ENCODE measurements at places on chromosomes 5 and 9.
A peak's percentile ranks its signal among the peaks of the same experiment; 100 is the strongest.

- peak; percentile 61 for DNase-seq
These were observed 316.4 kb downstream of the PIK3R1 start for GRCh38 chr5:68531970-68532369.

DNA sequence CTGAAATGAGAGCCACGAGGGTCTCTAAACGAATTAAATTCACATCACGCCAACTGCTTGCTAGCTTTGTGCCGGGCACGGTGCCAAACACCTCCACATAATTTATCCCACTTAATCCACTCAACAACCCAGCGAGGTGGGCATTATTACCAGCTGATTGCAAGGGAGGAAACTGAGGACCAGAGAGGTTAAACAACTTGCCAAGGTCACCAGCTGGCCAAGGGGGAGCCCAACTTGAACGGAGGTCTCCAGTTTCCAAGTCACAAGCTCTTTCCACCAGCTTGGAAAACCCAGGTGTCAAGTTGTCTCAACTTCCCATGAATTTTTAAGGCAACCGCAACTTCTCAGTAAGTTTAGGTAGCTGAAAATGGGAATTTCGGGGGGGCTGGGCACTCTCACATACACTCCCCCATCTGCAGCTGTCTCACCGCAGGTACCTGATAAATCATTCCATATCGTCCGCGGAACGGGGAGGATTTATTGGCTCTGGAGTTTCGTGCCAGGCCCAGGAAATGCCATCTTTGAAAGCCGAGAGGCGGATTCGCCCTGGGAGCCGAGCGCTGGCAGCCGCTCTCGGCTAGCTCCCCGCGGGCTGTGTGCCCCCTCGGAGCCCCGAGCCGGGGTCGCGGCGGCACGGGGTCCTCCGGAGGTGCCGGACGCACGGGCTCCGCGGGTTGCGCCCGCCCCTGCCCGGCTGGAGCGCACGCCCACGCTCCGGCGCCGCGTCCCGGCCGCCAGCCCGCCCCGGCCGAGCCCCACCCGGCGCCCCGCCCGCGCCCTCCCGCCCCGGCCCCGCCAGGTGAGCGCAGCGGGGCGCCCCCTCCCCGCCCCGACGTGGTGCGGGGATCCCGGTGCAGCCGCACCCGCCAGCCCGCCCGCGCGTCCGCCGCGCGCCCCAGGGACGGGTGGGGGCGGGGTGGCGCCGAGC is 617 bp downstream of the PTPN3 start:
- no peak for DNase-seq

GRCh38 chr5:168407211-168407610 is 79.1 kb upstream of the RARS1 start:
- DNase-seq = no peak

DNA sequence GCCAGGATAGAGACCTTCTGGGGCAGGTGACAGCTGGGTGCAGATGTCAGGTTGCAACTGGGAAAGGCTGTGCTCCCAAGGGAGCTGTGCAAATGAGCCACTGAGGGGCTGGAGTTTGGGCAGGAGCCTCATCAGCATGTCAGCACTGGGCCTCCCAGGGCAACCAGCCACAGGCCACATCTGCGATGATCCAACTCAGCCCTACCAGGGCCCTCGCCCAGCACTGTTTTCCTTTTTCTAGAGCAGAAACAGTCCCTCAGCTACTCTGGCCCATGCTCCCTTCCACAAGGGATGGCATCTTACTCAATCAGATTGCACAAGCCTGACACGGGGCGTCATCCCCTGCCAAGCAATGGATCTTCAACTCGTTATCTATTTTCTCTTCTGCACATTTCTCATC is 24.8 kb downstream of the NIPAL4 start:
- peak; percentile 64 for DNase-seq

DNA sequence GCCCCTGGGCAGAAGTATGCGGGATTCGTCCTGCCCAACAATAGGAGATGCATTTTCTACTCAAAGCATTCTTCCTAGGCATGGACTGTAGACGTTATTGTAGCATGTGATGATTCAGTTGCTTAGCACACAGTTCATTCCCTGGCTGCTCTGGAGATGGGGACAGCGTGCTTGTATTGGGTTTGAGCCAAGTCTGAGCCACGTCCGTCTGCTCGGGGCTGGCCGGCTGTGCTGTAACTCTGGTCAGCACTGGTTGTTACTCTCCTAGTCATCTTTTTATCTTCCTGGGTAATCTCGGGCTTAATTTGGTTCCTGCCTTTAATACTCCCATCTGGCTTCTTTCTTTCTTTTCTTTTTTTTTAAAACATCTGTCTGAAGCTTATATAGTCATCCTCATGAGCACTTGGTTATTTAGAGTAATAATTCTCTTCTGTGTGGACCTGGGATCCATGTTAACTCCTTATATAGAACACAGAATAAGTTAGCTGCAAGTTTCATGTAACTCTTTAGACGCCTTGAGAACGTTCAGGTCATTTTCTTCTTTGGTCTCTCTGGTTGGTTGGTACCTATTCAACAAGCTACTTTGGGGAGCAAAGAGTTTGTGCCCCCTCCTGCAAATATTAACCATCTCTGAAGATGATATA is 118.8 kb upstream of the RPS23 start:
- DNase-seq = no peak

DNA sequence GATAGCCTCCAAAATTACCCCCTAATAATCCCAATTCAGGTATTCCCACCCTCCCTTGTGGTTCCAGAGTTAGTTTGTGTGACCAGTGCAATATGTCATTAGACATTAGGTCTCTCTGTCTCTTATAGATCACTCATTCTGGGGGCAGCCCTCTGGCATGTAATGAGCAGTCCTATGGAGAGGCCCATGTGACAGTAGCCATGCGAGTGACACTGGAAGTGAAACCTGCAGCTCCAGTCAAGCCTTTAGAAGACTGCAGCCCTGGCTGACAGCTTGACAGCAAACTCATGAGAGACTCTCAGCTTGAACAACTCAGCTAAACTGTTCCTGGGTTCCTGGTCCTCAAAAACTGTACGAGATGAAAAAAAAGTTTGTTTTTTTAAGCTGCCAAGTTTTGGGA is 54.0 kb upstream of the HSPB3 start:
- DNase-seq = no peak

DNA sequence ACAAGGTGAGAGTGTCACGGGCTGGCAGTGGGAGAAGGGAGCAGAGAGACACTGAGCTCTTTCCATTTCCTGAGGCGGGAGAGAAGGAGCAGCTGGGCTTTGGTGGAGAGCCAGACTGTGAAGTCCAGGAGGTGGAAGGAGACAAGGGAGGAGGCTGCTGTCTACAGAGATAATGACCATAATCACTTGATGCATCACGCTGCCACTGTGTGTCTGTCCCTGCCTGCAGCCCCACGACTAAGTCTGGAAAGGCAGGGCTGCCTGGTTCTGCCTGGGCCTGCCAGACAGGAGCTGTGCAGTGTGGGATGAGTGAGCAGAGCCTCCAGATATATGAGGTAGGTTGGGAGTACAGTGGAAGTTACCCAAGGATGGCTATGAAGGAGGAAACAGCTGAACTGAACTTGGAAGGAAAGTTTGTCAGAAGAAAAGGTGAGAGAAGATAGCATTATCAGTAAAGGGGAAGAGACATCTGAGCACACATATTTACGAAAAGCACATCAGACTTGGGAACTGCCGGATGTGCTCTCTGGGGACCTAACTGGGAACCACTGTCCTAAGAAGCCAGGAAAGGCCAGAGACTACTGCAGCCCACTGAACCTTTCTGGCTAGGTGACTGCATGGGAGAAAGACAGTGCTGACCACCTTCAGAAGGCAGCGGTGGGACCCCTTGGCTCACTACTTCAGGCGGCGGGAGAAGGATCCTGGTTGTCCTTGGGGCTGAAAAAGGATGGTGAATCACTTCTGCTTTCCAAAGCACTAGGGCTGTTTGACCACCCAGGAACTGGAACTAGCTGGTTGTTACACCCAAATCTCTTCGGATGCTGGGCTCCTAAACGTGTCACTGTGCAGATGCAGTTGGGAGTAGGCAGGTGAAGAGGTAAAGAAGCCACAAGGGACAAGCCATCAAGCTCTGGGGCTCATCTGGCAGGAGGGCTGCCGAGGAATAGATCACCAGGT is 12.8 kb upstream of the DDX41 start:
- no peak for DNase-seq

DNA sequence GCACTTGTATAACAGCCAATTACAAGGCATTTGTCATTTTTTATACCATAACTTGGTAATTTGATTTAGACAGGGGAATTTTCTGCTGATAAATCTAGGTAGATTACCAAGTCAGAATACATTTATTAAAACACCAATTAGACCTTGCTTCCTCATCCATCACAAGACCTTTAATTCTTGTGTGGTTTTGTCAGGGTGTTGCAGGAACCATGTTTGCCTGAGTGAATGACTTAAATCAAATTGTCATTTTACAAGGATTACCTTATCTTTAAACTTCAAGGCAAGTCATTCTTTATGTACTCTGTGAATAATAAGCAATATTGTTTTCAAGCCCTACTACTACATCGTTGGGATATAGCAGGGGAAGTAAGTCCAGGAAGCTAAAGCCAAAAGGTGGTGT is 257.7 kb downstream of the KCTD16 start:
- DNase-seq = no peak

GRCh38 chr5:97915106-97915505 is 732.1 kb upstream of the RIOK2 start:
- no peak for DNase-seq

DNA sequence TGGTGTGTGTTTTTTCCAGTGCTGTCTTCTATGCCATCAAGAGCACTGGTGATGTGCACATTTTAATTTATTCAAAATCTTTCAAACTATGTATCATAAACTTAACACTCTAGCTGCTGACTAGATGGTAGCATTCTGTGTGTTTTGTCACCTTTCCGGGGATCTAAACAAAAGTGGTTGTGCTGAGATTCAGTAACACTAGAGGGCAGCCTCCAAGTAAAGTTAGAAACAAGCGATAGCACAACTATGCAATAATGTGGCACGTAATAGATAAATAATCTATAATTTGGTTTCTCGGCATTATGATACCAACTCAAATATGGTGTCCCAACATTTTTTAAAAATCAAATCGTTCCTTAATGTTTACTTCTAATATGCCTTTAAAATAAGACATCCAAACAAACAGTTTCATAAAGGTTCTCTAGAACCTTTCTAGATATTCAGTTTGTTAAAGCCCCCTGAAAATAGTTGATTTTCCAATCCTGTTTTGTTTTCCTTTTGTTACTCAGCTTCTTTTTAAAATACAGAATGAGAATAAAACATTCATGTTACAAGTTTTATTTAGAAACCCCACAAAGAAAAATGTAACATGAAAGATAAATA is 16.9 kb downstream of the SEMA6A start:
- peak; percentile 31 for DNase-seq

DNA sequence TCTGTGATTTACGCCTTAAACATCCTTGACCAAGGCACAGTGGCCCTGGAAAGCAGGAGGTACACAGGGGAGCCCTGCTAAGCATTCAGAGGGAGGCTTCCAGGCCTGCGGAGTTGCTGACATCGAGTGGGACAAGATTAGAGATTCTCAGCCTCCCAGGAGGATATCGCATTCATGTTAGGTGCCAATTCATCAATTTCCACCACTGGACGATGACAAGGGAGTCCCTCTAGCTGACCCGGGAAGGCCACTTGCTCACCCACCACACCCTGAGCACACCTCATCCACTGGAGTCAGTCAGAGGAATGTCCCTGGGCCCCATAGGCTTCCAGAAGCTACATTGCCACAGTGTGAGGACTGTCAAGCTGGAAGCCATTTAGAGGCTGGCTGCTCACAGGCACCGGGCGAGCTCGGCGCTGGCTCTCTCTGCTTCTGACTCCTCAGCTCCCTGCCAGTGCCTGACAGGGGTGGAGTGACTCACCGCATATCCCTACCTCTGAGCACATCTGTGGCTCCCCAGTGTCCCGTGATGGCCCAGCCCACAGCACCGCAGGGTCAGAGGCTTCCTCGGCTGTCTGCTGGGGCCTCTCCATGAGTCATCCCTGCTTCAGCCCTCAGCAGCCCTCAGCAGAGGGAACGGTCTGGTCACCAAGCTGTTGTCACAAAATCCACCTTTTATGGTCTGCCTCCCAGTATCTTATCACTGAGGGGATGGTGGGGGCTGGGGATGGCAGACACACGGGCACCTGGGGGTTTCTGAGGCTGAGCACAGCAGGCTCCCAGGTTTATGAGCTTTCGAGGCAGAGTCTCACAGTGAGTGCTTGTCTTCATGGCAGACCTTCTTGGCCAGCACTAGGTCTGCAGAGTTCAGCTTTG is 117.5 kb downstream of the ZNF608 start:
- DNase-seq = peak; percentile 83

GRCh38 chr5:56512313-56512996 is 279.3 kb upstream of the ANKRD55 start:
- no peak for DNase-seq

DNA sequence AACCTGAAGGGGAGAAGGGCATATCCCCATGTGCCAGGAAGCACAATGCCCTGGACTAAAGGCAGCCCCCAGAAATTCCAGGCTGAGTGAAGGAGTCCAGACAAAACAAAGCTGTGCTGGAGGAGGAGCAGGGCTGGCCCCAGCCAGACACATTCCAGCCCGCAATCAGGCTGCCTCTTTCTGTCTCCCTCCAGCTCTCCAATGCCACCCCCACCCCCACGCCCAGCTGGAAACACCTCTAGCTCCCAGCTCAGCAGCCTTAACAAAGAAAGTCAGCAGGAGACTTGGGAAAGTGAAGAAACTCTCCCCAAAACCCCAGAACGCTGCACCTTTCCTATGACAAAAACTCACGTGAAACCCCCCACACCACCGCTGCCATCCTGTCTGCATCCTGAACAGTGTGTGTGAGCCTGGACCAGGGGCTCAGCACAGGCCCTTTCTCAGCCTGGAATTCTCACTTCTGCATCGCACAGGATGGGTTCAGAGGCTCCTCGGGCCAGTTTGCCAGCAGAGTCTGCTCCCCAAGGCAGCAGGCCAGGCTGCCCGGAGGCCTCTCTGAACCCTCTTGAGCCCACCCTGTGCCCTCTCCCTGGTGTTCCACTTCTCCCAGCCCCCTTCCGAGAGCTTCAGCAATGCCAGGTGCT is 96.2 kb upstream of the ICE1 start:
- no peak for DNase-seq

DNA sequence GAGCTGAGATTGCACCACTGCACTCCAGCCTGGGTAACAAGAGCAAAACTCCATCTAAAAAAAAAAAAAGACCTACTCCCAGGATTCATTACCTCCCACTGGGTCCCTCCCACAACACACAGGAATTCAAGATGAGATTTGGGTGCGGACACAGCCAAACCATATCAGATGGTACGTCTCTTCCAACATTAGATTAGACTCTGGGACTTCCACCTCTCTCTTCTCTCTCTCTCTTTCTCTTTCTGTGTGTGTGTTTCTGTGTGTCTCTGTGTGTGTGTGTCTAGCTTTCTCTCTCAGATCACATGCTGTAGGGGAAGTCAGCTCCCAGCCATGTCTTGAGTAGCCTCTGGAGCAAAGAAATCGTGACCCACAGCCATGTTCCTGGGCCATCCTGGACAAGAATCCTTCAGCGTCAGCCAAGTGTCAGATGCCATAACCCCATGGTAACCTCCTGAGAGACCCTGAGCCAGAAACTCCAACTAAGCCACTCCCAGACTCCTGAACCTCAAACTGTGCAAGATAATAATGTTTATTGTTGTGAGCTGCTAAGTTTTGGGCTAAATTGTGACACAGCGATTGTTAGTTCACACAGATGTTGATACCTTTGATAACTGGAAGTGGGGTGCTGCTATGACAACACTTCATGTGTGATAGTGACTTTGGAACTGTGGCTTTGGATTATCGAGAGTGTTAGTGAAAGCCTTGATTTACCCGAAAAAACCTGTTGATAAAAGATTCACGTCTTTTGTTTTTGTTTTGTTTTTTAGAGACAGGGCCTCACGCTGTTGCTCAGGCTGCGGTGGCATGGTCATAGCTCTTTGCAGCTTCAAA is 4.1 kb upstream of the CMBL start:
- no peak for DNase-seq

GRCh38 chr5:96880444-96881164 is 4.3 kb downstream of the ERAP2 start:
- peak; percentile 27 for DNase-seq

GRCh38 chr5:94545870-94546625 is 72.4 kb downstream of the KIAA0825 start:
- DNase-seq = peak; percentile 83
